ENCODE measurements at places on chromosomes 3 and 15. TPM values are rescaled to one million over a fixed set of nuclear protein-coding genes. Genes with fewer than 3 reads are reported as not detected.

GRCh38 chr15:50594311-50594710 is 47.8 kb upstream of the USP50 start:
- H3K27ac ChIP-seq: no peak overlapping the region
- H3K36me3 ChIP-seq: peaks cover 32% of the 10 kb centered on the region
- no peaks in the 10 kb centered on the region for H3K27me3 ChIP-seq
- DNase-seq: no peak

GRCh38 chr3:130085881-130086280 is 4.2 kb downstream of the ALG1L2 start:
- no peaks in the 10 kb centered on the region for H3K36me3 ChIP-seq
- no peak for DNase-seq
- no peak overlapping the region for H3K4me3 ChIP-seq

DNA sequence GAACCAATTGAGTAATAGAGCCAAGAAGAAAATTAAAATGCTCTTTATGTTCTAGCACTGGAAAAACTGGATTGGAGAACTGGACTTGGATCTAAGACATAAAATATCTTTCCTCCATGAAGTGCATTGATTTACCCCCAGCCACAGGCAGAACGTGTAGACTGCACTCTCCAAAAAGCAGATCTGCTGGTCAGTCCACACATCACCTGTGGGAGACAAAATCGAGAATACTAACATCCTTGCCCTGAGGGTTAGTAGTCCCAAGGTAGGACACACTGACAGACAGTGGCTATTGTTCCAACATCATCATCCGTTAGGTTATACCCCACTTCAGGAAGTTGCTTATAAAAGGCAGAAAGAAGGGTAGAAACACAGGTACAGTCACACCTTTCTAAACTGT is 257.1 kb upstream of the STT3B start:
- no peaks in the 10 kb centered on the region for H3K27me3 ChIP-seq
- no peaks in the 10 kb centered on the region for H3K36me3 ChIP-seq
- H3K27ac ChIP-seq: no peak overlapping the region
- no peak for DNase-seq

DNA sequence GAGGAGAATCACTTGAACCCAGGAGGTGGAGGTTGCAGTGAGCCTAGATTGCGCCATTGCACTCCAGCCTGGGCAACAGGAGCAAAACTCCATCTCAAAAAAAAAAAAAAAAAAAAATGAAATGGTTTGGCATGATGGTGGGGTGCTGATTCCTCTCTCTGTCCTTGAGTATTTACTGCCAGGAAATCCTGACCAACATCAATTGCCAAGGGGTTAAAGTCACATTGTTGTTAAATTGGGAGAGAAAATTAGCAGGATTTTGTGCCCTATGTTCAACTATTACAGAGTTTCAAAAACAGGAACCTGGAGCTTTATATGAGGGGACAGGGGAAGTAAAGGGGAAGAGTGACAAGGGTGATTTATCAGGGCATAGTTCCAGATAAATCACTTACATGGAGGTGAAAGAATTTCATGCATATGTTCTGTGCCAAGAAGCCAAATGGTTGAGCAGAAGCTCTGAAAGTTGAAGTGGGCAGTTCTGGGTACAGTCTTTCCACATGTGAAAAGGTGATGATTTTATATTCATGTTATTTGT is 70.5 kb upstream of the TSEN2 start:
- H3K27me3 ChIP-seq: no peaks in the 10 kb centered on the region
- peaks cover 1% of the 10 kb centered on the region for H3K36me3 ChIP-seq
- H3K4me3 ChIP-seq: no peak overlapping the region
- no peak overlapping the region for H3K27ac ChIP-seq

GRCh38 chr3:122927726-122928125 is 99.8 kb downstream of the SEMA5B start:
- H3K4me3 ChIP-seq: no peak overlapping the region
- H3K36me3 ChIP-seq: peaks cover 5% of the 10 kb centered on the region
- H3K27ac ChIP-seq: no peak overlapping the region

DNA sequence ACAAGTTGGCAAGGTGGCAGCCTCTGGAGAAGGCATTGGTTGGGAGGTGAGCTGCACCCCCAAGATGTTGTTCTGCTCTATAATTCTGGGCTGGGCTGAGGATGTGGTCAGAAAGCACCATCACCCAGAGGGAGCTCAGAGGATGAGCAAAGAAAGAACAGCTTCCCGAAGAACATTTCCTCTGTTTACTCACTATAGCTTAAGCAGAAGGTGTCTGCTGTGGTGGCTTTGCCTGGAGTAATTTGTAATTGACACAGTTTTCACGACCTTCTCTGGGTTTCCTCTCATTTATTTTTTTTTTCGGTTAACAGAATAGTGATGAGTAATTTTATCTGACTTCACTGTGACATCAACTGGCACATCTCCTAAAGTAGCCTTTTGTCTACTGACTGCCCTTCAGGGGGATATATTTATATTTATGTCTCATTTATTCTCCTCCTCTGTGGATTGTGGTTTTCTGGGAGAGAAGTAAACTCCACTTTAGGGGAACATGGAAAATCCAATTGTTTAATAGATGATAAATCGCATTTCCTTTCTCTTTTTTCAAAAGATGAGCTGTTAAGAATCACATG is 49.5 kb upstream of the ABHD17C start:
- H3K4me3 ChIP-seq: no peak overlapping the region
- no peak overlapping the region for H3K27ac ChIP-seq
- peaks cover 3% of the 10 kb centered on the region for H3K36me3 ChIP-seq
- no peaks in the 10 kb centered on the region for H3K4me1 ChIP-seq

GRCh38 chr3:113912552-113913236 is 35.1 kb upstream of the ZDHHC23 start:
- H3K4me1 ChIP-seq: no peaks in the 10 kb centered on the region
- H3K27me3 ChIP-seq: peaks cover 3% of the 10 kb centered on the region
- no peak for DNase-seq
- no peak overlapping the region for H3K27ac ChIP-seq
- no peak overlapping the region for H3K4me3 ChIP-seq
- no peaks in the 10 kb centered on the region for H3K36me3 ChIP-seq

- peaks cover 8% of the 10 kb centered on the region for H3K4me1 ChIP-seq
- no peak for DNase-seq
- H3K27ac ChIP-seq: peak overlapping the region; percentile 89
- no peak overlapping the region for H3K4me3 ChIP-seq
- H3K27me3 ChIP-seq: no peaks in the 10 kb centered on the region
Observed at GRCh38 chr15:44633603-44634002, 29.9 kb downstream of the SPG11 start.

The NME9 gene
- total RNA-seq: not detected
